Spinal cord (tissue), 10 donors: ENCODE measurements at places on chromosomes 5 and 9. TPM values are rescaled to one million over a fixed set of nuclear protein-coding genes. Genes with fewer than 3 reads are reported as not detected.

GRCh38 chr9:82538634-82539033 lies 524.3 kb downstream of the RASEF start:
- no peak for DNase-seq

DNA sequence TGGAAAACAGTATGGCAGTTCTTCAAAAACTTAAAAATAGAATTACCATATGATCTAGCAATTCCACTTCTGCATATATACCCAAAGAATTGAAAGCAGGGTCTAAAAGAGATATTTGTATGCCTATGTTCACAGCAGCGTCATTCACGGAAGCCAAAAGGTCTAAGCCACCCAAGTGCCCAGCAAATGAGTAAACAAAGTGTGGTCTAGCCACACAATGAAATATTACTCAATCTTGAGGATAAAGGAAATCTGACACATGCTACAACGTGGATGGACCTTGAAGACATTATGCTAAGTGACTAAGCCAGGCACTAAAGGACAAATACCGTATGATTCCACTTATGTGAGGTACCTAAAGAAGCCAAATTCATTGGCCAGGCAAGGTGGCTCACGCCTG lies 11.1 kb upstream of the MED27 start:
- DNase-seq, result no peak

DNA sequence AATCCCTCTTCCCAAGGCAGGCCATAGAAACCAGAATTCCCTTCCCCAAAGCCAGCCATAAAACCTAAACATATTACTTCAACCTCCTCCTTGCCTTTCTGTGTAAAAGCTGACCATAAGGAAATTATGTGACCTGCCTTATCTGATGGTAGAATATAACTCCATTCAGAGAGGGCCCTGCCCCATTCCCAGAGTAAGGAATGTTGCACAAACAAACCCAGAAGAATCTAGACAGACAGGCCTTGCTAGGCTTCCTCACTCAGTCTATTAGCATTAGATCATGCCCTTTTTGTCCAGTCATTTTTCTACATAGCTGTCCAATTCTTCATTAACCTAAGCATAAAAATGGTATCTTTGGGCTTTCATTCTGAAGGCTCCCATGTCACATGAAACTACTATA lies 17.8 kb upstream of the IFNB1 start:
- DNase-seq, result no peak

DNA sequence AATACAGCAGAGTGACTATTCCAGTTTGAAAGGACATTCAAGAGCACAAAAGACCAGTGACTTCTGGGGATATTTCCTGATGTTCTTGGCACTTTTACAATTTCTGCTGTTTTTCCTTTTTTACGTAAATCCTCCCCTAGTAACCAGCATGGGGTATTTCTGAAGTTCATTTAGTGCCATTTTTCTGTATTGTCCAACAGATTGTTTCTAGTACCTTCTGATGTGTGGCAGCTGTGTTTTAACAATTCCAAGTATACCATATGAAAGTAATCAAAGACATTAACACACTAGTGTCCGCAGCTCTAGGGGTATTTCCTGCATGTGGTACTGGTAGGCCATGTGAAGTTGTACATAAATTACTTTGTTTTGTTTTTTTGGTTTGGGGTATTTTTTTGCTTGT lies 53.0 kb upstream of the SMARCA2 start:
- DNase-seq, result peak; percentile 35

DNA sequence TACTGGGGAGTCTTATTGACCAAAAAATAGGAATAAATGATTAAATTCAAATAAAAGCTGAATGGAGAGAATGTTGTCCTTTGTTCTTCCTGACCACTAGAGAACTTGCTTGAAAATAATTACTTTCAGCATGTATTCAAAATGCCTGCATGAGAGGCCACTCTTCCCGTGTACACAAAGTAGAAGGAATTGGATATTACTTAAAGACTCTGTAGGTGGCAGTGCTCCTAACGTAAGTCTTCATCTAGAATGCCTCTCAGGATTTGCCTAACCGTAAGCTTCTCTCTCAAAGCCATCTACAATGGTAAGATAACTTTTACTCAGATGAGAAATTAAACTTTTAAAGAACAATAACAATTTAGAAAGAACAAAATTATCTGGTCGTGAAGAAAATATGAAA lies 620.0 kb upstream of the CCNG1 start:
- DNase-seq, result no peak

- no peak for DNase-seq
These were observed 225.0 kb downstream of the FANCC start for GRCh38 chr9:95092262-95093072.

DNA sequence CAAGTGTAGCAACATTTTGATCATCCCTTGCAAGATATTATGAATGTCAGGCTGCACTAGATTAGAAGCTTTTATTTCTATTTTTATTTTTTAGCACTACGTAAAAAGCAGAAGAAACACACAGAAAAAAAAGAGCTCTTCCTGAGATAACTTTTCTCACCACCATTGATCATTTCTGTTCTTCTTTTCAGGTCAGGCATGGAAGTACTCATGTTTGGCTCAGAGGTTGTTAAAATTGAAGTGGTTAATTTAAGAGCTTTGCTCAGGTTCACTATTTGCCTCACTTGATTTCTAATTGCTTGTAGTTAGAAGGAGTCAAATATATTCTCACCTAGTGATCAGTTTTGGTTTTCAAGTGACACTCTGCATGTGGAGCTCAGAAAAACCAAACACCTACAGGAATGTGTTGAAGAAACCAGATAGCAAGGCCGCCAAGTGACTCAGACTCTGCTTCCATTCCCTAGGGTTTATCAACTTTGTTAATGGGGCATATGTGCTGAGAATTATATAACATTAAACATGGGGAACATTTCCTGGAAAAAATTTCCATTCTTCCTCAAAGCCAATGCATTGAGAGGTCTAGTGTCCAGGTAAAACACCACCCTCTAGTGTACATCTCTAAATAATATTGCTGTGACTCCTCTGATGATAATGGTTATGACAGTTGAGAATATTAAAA lies 679.8 kb downstream of the CETN3 start:
- no peak for DNase-seq

- no peak for DNase-seq
These were observed 86.2 kb downstream of the LURAP1L start for GRCh38 chr9:12860998-12861397.

GRCh38 chr5:96868603-96869371 lies 7.5 kb upstream of the ERAP2 start:
- no peak for DNase-seq

The MEGF10 gene
- 30.3 TPM for total RNA-seq

GRCh38 chr5:177606071-177607051 lies 6.4 kb downstream of the B4GALT7 start:
- no peak for DNase-seq

The CLIC3 gene
- 2.0 TPM for total RNA-seq
